ENCODE measurements at places on chromosomes 5 and 9. TPM values are rescaled to one million over a fixed set of nuclear protein-coding genes. Genes with fewer than 3 reads are reported as not detected.

DNA sequence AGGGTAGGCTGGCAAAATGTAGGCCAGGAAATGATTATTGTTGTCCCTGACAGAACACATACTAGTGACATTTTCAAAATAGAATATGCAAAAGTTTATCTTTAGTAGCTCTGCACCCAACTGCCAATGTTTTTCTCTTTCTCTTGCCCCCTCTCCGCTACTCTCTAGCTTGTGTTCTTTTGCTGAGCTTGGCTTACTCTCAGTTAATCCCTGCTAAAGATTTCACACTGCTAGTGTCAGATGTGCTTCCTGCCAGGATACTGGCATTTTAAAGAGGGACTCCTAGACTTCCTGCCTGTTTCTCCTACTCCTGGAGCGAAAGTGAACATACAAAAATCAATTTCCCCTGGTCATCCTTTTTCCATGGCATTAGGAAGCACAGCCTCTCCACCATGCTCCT is 260.5 kb downstream of the ARRDC3 start:
- no peak for DNase-seq

DNA sequence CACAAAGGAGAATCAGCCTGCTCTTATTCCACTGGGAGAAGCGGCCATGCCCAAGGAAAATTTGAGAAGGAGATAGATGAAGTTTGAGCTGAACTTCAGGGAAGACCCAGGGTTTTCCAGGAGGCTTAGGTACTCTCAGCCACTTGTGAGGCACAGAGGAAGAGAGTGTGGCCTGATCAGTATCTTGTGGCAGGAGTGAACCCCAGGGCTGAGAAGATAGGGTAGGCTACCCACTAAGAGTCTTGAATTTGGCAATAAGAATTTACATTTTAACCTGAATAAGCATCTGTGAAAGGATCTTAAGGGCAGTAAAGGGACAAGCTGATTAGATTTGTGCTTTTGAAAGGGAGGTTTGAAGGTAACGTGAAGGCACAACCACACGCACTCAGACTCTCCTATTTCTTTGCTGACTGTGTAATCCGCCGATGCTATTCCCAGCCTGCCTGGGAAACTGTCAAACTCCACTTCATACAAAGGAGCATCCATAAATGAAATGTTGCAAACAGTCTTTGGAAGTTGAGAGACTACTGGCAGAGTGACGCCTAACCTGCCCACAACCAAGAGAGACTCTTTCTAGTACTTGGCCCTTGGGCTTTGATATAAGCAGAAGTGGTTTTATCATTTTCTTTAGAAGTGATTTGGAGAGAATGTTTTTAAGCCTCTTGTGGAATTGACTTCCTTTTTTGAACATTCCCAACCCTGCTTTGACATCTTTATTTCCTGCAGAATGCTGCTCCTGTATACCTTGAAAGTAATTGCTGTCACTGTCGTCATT is 108.2 kb upstream of the VCAN start:
- no peak for DNase-seq

DNA sequence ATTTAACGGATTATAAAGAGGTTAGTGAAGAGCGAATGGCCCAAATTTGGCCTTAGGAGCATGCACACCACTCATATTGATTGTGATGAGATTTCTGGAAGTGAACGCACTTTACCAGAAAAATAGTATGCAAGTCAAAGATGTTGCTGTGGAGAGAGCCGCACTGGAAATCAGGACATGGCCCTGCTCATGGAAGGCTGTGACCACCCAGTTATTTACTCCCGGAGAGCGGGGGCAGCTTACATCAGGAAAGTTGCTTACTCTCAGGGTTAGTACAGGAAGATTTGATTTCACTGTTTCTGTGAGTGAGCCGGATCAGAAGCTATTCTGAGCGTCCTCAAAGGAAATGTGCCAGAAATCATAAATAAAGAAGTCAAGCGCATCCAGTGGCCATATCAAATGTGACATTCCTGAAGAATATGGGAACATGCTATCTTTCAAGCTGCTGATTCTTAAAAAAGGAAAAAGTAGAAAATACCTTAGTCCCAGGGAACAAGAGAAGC is 42.9 kb upstream of the STRBP start:
- DNase-seq = no peak

DNA sequence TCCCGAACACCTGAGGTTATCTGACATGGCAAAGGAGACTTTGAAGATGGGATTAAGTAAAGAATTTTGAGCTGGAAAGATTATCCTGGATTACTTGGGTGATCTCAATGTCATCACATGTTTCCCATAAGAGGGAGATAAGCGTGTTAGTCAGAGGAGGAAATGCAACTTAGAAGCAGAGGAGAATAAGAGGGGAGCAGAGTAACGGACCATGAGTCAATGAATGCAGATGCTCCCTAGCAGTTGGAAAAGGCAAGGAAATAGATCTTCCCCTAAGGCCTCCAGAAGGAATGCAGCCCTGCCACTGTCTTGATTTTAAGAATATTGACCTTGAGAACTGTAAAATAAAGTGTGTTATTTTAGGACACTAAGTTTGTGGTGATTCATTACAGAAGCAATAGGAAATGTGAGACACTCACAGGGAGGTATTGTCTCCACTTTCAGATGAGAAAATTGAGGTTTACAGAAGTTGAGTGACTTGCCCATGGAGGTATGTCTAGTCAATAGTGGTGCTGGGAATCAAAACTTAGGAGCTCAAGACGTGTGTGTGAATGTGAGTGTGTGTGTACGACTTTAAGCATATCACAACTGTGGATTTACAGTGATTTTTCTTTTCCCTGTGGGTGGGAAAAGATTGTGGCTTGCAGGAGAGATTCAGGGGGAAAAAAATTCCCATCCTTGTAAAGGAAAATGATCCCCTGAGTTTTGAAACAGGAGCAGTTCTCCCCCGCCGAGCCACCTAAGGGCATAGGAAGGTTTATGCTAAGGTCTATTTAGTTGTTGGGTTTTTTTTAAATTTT is 125.3 kb downstream of the TRIM32 start:
- no peak for DNase-seq

DNA sequence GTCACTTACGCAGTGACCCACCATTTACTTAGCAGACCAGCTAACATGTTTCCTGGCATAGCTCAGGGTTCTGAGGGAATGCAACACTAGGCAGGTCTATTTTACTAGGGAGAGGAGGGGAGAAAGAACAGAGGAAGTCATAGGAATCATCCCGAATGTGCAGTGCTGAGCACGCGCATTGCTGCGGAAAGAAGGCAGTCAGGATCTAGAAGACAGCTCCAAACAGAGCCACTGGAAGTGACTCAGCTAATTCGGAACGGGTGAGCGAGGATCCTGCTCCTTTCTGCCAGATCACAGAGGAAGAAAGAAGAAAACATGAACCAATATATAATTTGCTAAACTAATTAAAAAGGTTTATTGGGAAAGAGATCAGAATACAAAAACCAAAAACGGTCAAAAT is 339.8 kb downstream of the EFNA5 start:
- DNase-seq = no peak

GRCh38 chr5:157665467-157666070 is 5.8 kb upstream of the C5orf52 start:
- DNase-seq = no peak

DNA sequence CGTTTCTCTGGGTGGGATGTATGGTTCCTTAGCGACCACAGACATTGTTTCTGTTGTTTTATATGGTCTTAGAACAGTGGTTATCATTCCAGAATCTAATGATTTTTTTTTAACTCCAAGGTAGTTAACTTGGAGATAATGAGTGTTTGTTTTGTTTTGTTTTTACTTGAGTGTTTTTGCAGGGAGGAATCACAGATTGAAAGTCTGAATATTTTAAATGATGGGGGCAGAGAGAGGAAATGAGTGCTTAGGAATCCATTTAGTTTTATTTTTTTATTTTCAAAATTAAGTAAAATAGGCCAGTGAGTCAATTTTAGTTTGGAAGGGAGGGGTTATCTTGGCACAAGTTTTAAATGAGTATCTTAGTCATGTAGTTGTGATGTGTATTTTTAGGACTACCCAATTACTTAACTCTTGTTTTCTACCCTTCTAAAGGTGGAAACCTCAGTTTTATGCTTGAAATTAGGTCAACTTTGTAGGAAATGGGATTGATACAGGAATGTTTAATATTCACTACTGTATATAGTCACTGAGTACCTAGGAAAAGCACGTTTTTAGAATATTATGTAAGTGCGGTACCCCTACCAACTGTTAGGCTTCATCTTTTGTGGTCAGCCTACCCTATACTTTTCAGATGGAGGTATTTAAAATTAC is 2.0 kb downstream of the UBE2R2 start:
- DNase-seq = no peak

DNA sequence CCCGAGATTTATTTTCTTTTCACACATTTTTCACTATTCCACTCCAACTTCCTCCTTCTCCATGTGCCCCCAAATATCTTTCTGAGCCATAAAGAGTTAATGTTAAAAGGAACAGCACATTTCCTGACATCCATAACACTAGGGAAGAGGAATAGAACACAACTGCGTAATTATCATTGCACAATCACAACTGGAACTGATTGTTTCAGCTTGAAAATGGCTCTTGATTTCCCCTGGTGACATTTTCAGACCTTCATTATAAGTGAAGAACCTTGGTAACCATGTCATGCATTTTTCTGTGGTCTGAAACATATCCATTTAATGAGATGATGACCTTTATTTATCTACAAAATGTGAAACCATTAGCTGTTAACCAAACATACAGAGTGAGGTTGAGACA is 82.4 kb downstream of the PCSK1 start:
- DNase-seq = no peak

Gene PTGES2
- total RNA-seq = 33.8 TPM

Gene EQTN
- 0.49 TPM for total RNA-seq

Gene ZNF454
- 4.7 TPM for total RNA-seq

Gene DBH
- total RNA-seq = 0.13 TPM

Gene HSD17B3
- total RNA-seq = 4.5 TPM

Measured in sciatic nerve (tissue), 2 donors.